ENCODE measurements at places on chromosomes 7 and 10. TPM values are rescaled to one million over a fixed set of nuclear protein-coding genes. Genes with fewer than 3 reads are reported as not detected.

Gene GGCT
- total RNA-seq: 28.8 TPM

Gene PMPCB
- total RNA-seq: 47.7 TPM

Gene OR9A4
- not detected for total RNA-seq

Gene SYPL1
- 79.6 TPM for total RNA-seq

DNA sequence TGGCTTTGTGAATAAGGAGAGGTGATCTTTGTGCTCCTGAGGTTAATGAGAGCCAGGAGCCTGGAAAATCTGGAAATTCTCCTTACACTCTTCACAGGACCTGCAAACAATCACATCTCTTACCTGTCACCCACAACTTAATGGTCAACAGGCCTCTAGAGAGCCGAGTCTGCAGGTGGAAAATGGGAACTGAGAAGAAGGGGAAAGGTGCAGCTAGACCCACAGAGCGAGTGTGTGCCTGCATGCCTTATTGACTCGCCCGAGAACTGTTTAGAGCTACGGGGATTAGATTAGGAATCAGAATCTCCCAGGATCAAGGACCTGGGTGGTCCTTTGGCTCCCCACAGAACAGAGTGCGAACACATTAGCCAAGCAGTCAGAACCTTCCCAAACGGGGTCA, 329.6 kb downstream of the PTEN start:
- H3K36me3 ChIP-seq: no peaks in the 10 kb centered on the region
- no peak for DNase-seq
- no peak overlapping the region for H3K4me3 ChIP-seq

DNA sequence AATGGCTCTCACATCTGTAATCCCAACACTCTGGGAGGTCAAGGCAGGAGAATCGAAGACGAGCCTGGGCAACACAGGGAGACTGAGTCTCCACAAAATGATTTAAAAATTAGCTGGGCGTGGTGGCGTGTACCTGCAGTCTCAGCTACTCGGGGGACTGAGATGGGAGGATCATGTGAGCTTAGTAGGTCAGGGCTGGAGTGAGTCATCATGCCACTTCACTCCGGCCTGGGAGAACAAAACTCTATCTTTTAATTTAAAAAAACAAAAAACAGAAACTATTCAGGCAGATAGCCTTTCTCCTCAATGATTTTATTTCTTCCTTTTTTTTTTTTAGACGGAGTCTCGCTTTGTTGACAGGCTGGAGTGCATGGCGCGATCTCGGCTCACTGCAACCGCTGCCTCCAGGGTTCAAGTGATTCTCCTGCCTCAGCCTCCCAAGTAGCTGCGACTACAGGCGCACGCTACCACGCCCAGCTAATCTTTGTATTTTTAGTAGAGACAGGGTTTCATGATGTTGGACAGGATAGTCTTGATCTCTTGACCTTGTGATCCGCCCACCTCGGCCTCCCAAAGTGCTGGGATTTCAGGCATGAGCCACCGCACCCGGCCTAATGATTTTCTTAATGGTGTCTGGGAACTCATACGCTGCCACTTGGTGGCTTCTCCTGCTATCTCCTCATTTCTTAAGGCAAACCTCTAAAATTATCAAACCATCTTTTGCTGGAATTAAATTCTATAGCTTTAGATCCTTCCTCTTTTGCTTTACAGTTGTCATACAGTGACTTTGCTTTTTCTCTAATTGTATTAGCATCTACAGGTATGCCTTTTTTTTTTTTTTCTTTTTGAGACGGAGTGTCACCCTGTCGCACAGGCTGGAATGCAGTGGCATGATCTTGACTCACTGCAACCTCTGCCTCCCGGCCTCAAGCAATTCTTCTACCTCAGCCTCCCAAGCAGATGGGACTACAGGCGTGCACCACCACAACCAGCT, 22.9 kb downstream of the SRPK2 start:
- H3K4me1 ChIP-seq: peaks cover 15% of the 10 kb centered on the region
- no peak overlapping the region for H3K4me3 ChIP-seq
- H3K27me3 ChIP-seq: no peaks in the 10 kb centered on the region

DNA sequence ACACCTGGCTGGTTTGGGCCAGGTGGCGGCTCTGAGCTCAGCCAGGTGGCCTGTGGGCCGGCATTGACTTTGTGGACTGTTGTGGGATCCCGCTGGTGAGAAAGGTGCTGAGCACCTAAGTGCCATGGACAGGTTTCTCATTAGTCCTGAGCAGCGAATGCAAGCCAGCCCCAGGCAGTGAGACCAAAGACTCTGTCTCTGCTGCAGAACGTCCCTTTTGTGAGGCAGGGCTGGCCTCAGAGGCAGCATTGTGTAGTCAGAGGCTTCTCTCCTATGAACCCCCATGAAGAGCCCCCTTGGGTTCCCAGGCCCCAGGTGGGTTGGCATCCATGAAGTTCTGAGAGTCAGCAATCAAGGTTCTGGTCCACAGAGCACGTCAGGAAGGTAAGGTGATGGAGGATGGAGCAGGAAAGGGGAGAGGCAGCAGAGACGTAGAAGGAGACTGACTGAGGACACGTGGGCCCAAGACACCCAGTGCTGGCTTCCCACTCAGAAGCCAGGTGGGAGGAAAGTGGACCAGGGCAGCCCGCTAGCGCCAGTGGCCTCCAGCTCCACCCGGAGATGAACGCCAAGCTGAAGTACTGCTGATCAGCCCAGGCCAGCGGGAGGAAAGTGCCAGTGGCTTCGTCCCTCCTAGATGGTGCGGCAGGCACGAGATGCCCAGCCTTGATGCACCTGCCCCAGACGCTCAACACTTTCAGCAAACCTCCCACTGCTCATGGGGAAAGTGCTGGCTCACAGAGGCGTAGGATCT, 19.2 kb upstream of the PTPRN2 start:
- H3K27me3 ChIP-seq: no peaks in the 10 kb centered on the region
- H3K27ac ChIP-seq: no peak overlapping the region
- DNase-seq: no peak
- H3K4me1 ChIP-seq: no peaks in the 10 kb centered on the region
